ENCODE measurements at places on chromosomes 5 and 9.

DNA sequence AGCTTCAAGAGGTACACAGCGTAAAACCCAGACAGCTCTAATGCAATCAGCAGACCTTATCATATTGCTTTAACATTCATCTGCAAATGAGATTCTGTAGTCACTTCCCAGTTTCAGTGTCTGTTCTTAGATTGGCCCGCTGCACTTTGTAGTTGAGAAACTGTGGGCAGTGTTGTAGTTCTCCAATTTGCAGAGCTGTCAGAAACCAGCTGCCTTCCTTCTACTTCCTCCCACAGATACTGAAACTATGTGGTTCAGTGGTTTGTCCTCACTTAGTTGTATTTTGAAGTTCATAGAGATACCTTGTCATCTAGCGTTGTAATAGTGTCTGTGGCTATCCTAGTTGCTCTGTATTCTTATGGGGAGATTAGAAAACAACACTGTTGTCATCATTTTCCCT, 39.6 kb upstream of the TRIM36 start:
- DNase-seq = peak; percentile 76

- DNase-seq = no peak
Observed at GRCh38 chr9:20189871-20190270, 401.0 kb upstream of the SLC24A2 start.

DNA sequence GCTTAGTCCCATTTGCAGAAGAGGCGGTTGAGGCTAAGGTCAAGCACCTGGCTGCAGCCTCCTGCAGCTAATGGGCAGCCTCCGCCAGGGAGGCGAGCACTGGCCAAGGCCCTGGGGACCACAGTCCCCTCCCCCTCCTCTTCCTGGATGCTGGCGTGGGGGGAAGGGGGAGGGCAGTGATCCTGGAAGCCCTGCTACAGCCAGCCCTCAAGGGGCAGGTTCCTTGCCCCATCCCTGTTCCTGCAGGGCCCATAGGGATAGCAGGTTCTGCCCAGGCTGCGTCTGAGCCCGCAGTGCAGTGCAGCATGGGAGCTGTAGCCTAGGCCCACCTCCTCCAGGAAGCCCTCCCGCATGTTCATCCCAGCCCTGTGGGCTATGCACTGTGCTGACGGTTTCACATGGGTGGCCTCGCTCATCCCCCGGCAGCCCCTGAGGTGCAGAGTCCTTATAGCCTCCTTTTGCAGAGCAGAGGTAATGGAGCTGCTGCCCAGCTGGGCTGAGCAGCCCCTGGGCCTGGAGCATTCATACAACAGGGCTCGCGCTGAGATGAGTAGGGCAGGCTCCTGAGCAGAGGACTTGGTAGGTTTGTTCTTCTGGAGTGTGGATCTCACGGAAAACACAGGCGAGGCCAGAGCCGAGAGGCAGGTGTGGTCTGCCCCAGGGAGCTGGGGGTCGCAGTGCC, 36.0 kb downstream of the KCNT1 start:
- DNase-seq = no peak

DNA sequence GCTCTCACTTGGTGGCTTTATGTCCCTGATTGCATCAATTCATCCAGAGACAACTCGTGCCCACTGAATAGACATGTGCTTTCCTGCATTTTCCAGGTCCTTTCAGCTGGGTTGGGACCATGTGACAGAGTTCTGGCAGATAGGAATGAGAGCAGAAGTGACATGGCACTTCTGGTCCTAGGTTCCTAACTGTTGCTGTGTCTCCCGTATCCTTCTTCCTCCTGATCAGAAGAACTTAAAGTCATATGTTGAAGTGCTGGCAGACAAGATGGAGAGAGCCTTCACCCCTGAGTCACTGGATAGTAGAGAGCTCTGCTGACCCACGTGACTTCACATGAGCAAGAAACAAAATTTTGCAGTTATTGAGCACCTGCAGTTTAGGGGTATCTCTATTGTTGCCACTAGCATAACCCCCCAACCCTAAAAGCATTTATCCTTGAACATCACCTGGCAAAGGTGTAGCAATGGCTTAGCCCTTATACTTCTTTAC, 80.0 kb downstream of the NREP start:
- no peak for DNase-seq

GRCh38 chr9:95079461-95079860, 238.0 kb downstream of the FANCC start:
- no peak for DNase-seq

DNA sequence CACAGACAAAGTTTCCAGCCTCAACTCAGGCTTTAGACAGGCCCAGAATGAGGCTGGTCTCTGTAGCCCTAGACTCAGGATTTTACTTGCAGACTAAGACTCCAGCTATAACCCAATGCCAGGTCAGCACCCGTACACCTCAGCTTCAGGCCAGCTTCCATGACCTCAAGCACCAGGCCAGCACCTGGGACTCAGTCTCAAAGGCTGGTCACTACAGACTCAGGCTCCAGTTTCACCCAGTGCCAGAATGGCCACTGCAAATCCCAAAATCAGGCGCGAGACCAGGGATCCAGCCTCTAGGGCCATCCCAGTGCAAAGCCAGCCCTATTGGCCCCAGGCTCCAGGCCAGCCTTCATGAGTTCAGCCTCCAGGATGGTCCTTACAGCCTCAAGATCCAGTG, 44.9 kb downstream of the C9 start:
- DNase-seq = no peak

GRCh38 chr5:122424132-122424531, 112.1 kb downstream of the SNCAIP start:
- no peak for DNase-seq
